Pulmonary artery endothelial cell (primary cell): ENCODE measurements at places on chromosomes 4 and X. TPM values are rescaled to one million over a fixed set of nuclear protein-coding genes. Genes with fewer than 3 reads are reported as not detected.

DNA sequence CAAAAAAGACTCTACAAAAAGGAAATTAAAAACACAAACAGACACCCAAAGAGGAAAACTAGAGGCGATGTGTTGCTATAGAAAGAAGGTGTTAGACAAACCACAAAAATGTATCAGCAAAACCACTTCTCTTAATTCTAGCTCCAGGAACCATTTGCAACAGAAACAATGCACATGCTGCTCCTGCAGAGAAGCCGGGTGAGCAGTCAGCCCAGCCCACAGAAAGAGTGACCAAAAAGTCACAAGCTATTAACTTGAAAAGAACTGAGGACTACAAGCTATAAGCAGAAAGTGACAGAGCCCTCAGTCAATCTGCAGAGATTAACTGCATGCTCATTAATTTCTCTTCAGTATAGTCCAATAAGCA is 96.2 kb upstream of the KLHL13 start:
- no peak for DNase-seq

DNA sequence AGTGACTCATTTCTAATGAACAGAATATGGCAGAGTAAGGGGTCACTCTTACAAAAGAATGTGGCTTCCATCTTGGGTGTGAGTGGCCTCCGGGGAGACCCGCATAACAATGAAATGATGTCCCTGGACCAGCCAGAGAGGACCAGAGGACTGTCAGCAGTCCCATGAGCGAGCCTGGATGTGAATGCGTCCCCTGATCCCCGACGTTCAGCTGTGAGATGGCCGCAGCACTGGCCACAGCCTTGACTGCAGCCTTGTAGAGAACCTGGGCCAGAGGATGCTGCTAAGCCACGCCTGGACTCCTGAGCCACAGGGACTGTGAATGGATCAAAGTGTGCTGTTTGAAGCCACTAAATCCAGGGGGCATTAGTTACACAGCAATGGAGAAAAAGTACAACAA is 53.8 kb downstream of the MTNR1A start:
- DNase-seq: no peak

- no peak for DNase-seq
Measured at GRCh38 chrX:10576777-10577447, 43.5 kb downstream of the MID1 start.

The TMPRSS11B gene
- total RNA-seq: not detected in 2 replicates

The XAGE2 gene
- total RNA-seq: not detected in 2 replicates
